ENCODE measurements at places on chromosomes 7 and 10. TPM values are rescaled to one million over a fixed set of nuclear protein-coding genes. Genes with fewer than 3 reads are reported as not detected.
A peak's percentile ranks its signal among the peaks of the same experiment; 100 is the strongest.

DNA sequence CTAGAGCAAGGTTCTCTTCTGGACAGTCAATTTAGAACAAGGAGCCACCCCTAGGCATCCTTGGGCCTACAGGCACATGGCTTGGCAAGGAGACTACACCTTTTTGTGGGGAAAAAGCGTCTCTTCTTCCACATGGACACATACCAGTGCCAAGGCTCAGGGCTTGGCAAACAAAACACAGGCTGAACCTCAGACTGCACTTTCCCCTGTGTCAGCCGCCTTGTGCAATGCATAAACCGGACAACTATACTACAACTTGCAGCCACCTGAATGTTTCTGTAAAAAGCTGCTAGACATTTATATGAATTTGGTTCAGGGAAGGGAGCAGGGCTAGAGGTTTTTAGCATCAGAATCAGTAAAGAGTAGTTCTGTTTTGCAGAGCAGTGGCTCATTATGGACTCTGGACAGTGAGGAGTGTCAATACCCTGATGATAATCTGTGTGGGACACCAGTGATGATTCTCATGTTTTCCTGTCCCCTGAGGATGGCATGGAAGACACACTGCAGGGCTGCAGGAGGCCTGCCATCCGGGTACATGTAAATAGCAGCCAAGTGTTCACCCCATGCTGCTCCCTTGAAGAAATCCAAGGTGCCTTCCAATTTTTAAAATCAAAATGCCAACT lies 118.9 kb downstream of the GATA3 start:
- H3K27me3 ChIP-seq = no peaks in the 10 kb centered on the region
- DNase-seq = peak; percentile 39
- no peaks in the 10 kb centered on the region for H3K36me3 ChIP-seq
- no peak overlapping the region for H3K4me3 ChIP-seq
- H3K27ac ChIP-seq = no peak overlapping the region

GRCh38 chr7:99244939-99245338 lies 27.7 kb upstream of the MYH16 start:
- no peaks in the 10 kb centered on the region for H3K27me3 ChIP-seq
- peak overlapping the region; percentile 23 for H3K4me3 ChIP-seq
- no peak overlapping the region for H3K27ac ChIP-seq
- H3K36me3 ChIP-seq = no peaks in the 10 kb centered on the region

DNA sequence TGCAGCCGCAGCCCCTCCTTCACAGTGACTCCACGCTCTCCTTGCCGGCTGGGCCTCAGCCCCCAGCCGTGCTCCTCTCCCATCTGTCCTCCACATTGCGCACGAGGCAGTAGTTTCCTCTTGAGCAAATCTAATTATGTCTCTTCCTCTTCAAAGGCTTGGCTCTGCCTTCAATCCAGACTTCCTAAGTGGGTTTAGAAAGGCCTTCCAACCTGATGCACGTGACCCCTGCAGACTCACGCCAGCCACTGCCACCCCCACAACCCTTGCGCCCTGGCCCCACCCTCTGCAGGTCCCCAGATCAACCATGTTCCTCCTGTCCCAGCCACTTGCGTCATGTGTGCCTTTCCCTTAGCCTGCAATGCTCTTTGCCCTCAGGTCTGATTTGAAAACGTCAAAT lies 75.0 kb upstream of the ADAM12 start:
- H3K4me3 ChIP-seq = no peak overlapping the region
- DNase-seq = no peak
- peaks cover 18% of the 10 kb centered on the region for H3K4me1 ChIP-seq
- H3K27me3 ChIP-seq = no peaks in the 10 kb centered on the region
- H3K36me3 ChIP-seq = no peaks in the 10 kb centered on the region
- H3K27ac ChIP-seq = no peak overlapping the region

- no peak overlapping the region for H3K4me3 ChIP-seq
- no peaks in the 10 kb centered on the region for H3K27me3 ChIP-seq
- H3K27ac ChIP-seq = no peak overlapping the region
- H3K36me3 ChIP-seq = no peaks in the 10 kb centered on the region
- H3K4me1 ChIP-seq = 0 out of 2 replicates have a peak, but pooled peaks cover 12% of the 10 kb centered on the region
Observed at GRCh38 chr10:62626817-62627216, 177.7 kb upstream of the ADO start.

MYOZ1 gene
- 0.26 TPM for polyA plus RNA-seq

DNA sequence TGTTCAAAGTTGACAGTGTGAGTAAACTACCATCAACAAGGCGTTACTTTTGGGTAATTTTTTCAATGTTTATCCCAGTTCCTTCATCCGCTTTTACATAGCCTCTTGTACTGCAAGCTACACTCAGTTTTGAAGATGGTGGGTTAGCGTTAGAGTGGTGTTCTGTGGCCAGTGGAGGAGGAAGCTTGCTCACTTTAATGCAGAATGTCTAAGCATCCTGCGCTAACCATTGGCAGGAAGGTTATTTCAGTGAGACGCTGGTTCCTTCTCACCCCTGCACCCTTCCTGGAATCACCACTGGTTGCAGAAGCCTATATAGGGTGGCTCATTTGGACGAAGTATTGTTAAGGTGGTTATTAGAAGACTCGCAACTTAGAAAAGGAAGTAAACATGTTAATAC lies 159.1 kb downstream of the CELF2 start:
- no peak for DNase-seq
- H3K4me3 ChIP-seq = no peak overlapping the region
- H3K4me1 ChIP-seq = peaks cover 2% of the 10 kb centered on the region
- no peak overlapping the region for H3K27ac ChIP-seq

CYTH3 gene
- polyA plus RNA-seq = 56.8 TPM

- H3K27ac ChIP-seq = peak overlapping the region; percentile 95
- peaks cover 11% of the 10 kb centered on the region for H3K36me3 ChIP-seq
- no peak for DNase-seq
- H3K4me3 ChIP-seq = no peak overlapping the region
- no peaks in the 10 kb centered on the region for H3K4me1 ChIP-seq
Observed at GRCh38 chr10:60123668-60124067, 217.3 kb upstream of the CCDC6 start.

LIPJ gene
- not detected for polyA plus RNA-seq

ANKRD22 gene
- 0.15 TPM for polyA plus RNA-seq

DNA sequence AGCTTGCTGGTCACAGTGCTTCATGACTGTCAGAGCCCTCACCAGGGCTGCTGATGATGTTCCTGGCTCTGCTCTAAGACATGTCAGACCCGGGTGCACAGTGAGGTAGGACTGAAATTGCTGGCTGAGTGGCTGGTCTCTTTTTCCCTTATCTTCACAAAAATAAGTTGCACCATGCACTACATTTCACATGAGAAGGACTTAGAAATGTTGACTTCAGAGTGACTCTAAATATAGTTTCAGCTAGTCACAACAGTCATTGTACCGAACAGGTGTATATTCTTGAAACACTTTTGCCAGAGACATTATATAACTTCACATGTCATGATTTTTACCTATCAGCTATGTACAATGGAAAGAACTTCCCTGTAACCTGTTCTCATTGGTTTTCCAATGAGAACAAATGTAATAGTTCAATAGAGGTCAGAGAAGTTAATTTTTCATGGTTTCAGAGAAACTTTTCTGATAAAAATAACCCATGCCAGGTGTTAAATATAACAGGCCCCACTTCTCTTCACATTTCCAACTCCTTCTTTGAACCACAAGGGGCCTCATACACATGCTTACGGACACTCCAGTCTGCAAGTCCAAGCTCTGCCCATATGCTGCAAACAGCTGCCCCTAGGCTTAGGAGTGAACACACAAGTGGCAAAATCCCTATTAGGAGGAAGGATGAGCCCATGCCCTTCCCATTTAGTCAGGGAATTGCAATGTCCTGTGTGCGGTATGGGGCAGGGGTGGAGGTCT lies 115.6 kb downstream of the CDK6 start:
- no peaks in the 10 kb centered on the region for H3K27me3 ChIP-seq
- no peak overlapping the region for H3K27ac ChIP-seq
- H3K4me3 ChIP-seq = no peak overlapping the region
- H3K36me3 ChIP-seq = peaks cover 51% of the 10 kb centered on the region
- no peak for DNase-seq
- H3K4me1 ChIP-seq = peaks cover 27% of the 10 kb centered on the region

- DNase-seq = no peak
- H3K27ac ChIP-seq = no peak overlapping the region
- no peaks in the 10 kb centered on the region for H3K36me3 ChIP-seq
Observed at GRCh38 chr10:131653140-131653539, 247.7 kb upstream of the PPP2R2D start.

KMT2E gene
- polyA plus RNA-seq = 6.9 TPM

GRCh38 chr7:22269963-22270362 lies 87.0 kb downstream of the RAPGEF5 start:
- no peak overlapping the region for H3K4me3 ChIP-seq
- no peak overlapping the region for H3K27ac ChIP-seq
- H3K36me3 ChIP-seq = no peaks in the 10 kb centered on the region
- no peaks in the 10 kb centered on the region for H3K4me1 ChIP-seq

- H3K4me3 ChIP-seq = no peak overlapping the region
- no peaks in the 10 kb centered on the region for H3K27me3 ChIP-seq
- H3K4me1 ChIP-seq = peaks cover 8% of the 10 kb centered on the region
- H3K36me3 ChIP-seq = no peaks in the 10 kb centered on the region
- H3K27ac ChIP-seq = no peak overlapping the region
Observed at GRCh38 chr10:103544657-103545310, 51.3 kb downstream of the NEURL1 start.

GRCh38 chr7:39465055-39465929 lies 100.9 kb upstream of the YAE1 start:
- no peaks in the 10 kb centered on the region for H3K36me3 ChIP-seq
- peak; percentile 63 for DNase-seq
- no peaks in the 10 kb centered on the region for H3K4me1 ChIP-seq
- H3K27ac ChIP-seq = no peak overlapping the region
- H3K27me3 ChIP-seq = no peaks in the 10 kb centered on the region

GRCh38 chr7:561631-562373 lies 42.2 kb upstream of the PDGFA start:
- H3K4me1 ChIP-seq = no peaks in the 10 kb centered on the region
- H3K27ac ChIP-seq = no peak overlapping the region
- no peaks in the 10 kb centered on the region for H3K27me3 ChIP-seq
- no peaks in the 10 kb centered on the region for H3K36me3 ChIP-seq
- DNase-seq = no peak

- peaks cover 9% of the 10 kb centered on the region for H3K4me1 ChIP-seq
- no peaks in the 10 kb centered on the region for H3K27me3 ChIP-seq
- peak overlapping the region; percentile 81 for H3K4me3 ChIP-seq
- peak overlapping the region; percentile 87 for H3K27ac ChIP-seq
- peak; percentile 70 for DNase-seq
- H3K36me3 ChIP-seq = no peaks in the 10 kb centered on the region
Observed at GRCh38 chr7:99325001-99325493, 651 bp upstream of the ARPC1A start.

- DNase-seq = no peak
- no peaks in the 10 kb centered on the region for H3K27me3 ChIP-seq
- no peaks in the 10 kb centered on the region for H3K36me3 ChIP-seq
Observed at GRCh38 chr7:157445956-157446295, 109.1 kb downstream of the DNAJB6 start.

DNA sequence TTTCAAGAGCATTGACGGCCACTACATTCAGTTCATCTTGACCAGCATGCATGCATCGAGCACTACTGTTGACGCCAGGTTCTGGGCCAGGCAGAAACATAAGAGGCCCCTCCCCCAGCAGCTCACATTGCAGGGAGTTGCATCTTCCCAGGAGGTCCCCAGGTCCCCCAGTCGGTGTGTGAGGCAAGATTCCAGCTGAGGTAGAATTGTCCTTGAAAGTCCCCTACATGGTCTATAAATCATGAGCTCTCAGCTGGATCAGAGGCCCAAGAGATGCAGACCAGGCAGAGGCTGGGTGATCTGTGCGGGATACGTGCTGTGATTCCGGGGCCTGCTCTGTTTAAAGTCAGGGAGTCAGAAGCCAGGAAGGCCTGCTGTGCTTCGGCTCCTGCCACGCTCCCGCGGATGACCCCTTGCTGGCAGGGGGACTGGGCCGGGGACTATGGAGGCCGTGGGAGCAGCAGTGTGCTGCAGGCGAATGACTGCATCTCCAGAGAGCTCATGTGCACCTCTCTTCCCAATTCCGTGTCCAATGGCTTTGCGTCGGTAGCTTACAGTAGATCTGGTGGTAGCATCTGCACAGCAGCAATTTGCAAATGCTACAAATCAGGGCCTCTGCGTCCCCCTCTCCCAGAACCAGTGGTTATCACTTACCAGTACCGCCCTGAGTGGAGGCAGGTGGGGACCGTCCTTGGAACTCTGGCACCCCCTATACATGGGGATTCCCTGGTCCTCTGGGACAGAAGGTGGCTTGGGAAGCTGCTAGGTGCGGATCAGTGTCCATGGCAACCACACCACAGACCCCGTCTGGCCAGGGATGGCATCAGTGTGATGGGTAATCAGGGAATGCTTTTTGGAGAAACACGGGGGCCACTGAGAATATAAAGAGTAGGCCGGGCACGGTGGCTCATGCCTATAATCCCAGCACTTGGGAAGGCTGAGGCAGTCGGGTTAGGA lies 93.6 kb downstream of the RGS10 start:
- H3K4me1 ChIP-seq = peaks cover 3% of the 10 kb centered on the region
- no peaks in the 10 kb centered on the region for H3K27me3 ChIP-seq
- no peak for DNase-seq

DNA sequence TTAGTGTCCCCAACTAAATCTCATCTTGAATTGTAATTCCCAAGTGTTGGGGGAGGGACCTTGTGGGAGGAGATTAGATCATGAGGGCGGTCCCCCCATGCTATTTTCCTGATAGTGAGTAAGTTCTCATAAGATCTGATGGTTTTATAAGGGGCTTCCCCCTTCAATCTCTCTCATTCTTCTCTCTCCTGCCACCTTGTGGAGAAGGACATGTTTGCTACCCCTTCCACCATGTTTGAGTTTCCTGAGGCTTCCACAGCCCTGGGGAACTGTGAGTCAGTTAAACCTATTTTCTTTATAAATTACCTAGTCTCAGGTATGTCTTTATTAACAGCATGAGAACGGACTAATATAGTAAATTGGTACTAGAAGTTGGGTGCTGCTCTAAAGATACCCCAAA lies 365.6 kb downstream of the ANKRD7 start:
- H3K4me1 ChIP-seq = peaks cover 8% of the 10 kb centered on the region
- H3K27ac ChIP-seq = no peak overlapping the region

- no peaks in the 10 kb centered on the region for H3K4me1 ChIP-seq
- peaks cover 23% of the 10 kb centered on the region for H3K27me3 ChIP-seq
- H3K27ac ChIP-seq = no peak overlapping the region
- H3K4me3 ChIP-seq = no peak overlapping the region
Observed at GRCh38 chr10:2898509-2898860, 168.9 kb upstream of the PFKP start.

DNA sequence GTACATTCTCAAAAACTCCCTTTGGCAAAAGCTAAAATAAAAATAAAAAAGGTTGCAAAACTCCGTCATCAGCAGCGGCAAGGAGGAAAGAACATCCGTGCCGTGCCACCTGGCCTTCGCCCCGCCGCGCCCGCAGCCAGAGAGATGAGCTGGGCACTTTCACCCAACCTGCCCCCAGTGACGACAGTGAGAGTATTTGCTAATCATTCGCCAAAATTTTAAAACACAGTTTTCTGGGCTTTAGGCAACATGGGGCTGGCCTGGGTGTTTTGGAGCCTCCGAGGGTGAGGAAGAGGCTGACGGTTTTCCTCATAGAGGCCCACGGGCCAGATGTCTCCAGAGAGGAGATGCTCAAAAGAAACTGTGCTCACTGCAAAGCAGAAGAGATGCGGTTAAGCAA lies 128.2 kb downstream of the PRKAG2 start:
- no peak for DNase-seq
- no peaks in the 10 kb centered on the region for H3K27me3 ChIP-seq
- no peak overlapping the region for H3K27ac ChIP-seq
- H3K4me1 ChIP-seq = no peaks in the 10 kb centered on the region
- H3K4me3 ChIP-seq = no peak overlapping the region

GRCh38 chr7:4906682-4907081 lies 23.2 kb upstream of the RADIL start:
- no peaks in the 10 kb centered on the region for H3K36me3 ChIP-seq
- H3K4me3 ChIP-seq = no peak overlapping the region
- H3K27ac ChIP-seq = no peak overlapping the region
- peaks cover 4% of the 10 kb centered on the region for H3K27me3 ChIP-seq
- DNase-seq = no peak

C10orf95 gene
- 0.05 TPM for polyA plus RNA-seq

HOXA11 gene
- polyA plus RNA-seq = not detected
